Activated naive CD4-positive, alpha-beta T cell treated with anti-CD3 and anti-CD28 coated beads for 36 hours (primary cell): ENCODE measurements at places on chromosomes 12 and 14.

DNA sequence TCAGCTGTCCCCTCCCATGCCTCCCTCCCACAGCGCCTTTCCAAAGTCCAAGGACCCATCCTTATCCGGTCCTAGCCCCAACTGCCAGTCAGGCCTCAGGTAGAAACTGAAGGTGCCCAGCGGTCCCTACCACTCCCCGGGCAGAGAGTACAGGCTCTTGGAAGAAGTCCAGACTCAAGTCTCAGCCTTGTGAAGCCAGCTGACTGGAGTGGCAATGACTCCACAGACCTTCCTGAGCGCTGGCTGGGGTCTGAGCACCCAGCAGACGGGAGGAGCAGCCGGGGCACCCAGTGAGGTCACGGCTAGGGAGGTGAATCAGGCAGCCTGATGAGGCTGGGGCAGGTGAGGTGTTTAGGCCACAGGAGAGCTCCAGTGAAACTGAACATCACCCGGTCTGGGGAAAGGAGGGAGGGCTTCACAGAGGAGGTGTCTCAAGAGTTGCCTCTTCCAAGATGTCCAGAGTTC lies 60.0 kb downstream of the ITPK1 start:
- no peak for DNase-seq

GRCh38 chr14:59422069-59422881 lies 42.9 kb downstream of the GPR135 start:
- no peak for DNase-seq

DNA sequence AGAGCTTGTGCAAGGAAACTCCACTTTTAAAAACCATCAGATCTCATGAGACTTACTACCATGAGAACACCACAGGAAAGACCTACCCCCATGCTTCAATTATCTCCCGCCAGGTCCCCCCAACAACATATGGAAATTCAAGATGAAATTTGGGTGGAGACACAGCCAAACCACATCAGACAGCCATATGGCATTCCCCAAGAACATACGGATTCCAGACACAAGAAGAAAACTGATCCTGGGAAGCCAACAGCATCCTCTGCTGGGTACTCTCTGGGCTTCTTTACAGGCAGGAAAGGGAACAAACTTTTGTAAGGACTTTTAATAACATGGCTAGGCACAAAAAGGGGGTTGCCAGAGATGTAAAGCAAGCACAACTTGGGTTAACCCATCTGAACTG lies 127.2 kb downstream of the TMEM132C start:
- DNase-seq: no peak

- DNase-seq: no peak
Observed at GRCh38 chr12:46490635-46491034, 118.1 kb upstream of the SLC38A2 start.

GRCh38 chr12:79595273-79595672 lies 95.5 kb downstream of the PAWR start:
- DNase-seq: no peak

DNA sequence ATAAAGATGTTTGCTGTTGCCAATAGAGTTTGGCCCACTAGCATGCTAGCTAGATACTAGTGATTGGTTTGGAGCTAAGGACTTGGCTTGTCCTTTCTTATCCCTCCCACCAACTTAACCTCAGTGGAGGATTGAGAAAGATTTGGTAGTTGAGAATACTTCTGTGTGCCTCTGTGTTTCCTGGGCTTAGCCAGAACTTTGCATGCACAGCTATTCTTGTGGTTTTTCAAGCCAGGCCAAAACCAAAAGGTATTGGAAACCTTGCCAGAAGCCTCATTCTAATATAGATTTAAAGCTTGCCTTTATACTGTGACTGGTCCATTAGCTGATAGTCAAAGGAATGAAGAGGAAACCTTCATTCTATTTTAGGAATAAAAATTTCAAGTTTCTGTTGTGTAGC lies 188.5 kb downstream of the CCDC91 start:
- no peak for DNase-seq

DNA sequence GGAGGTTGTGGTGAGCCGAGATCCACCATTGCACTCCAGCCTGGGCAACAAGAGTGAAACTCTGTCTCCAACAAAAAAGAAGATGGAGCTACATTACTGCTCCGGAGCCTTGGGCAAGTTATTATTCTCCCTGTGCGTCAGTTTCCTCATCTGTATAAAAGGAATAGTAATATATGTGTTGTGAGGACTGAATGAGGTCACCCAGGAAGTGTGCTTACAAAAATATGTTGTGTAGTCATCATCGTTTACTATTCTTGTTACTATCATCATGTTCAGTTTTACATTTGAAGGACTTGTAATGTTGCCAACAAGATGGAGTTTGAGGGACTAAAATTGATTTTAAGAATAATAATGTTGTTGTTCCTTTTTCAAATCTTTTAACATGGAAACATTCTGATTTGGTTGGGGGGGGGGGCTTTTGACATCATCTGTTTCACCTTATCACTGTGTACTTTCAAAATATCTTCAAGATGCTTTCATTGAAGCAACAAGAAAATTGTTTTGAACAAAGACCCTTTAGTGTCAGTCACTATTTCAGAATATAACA lies 156.8 kb downstream of the PDE3A start:
- no peak for DNase-seq

DNA sequence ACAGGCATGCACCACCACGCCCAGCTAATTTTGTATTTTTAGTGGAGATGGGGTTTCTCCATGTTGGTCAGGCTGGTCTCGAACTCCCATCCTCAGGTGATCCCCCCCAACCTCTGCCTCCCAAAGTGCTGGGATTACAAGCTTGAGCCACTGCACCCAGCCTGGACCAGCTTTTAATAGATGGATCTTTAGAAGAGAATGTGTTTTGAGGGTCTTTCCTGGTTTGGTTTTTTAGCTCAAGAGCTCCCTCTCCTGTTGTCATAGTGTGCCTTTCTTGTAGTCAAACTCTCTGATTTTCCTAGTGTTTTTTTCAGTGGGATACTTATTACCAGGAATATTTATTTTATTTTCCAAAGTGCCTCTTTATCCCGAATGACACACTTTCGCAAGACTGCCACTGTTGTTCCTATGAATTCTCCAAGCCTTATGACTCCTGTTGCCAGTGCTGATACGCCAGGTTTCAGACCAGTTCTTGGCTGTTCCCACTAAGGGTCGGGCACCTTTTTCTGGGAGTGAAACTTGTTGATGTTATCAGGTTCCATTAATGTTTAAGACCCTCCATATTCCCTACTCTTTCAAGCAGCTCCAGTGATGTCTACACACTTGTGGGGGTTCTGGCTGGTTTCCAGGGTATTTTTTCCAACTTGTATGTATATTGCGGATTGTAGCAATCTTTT lies 31.5 kb upstream of the LIMA1 start:
- no peak for DNase-seq

- no peak for DNase-seq
Observed at GRCh38 chr14:34833549-34834523, 41.3 kb downstream of the BAZ1A start.

GRCh38 chr12:47965581-47965980 lies 2.2 kb downstream of the TMEM106C start:
- DNase-seq: no peak
